Thoracic aorta (tissue), 2 donors: ENCODE measurements at places on chromosomes 13 and 19.

DNA sequence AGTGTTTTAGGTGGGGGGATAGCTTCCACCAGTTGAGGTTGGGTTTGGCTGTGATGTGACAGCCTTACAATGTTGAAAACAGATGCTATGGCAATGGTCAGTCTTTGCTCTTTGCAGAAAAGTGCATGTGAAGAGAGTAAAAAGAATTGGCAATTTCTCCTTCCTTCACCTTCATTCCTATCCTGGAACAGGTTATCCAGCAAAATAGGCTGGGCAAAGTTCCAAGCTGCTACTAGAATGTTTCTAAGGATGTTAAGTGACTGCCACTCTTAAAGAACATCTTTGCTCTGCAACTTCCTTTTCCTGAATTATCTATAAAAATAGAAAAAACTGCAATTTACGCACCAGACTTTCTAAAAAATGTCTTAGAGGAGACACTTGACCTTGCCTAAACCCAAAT, 50.1 kb upstream of the MYCBP2 start:
- DNase-seq = no peak

- no peak for DNase-seq
Observed at GRCh38 chr19:54606891-54607784, 13.7 kb downstream of the LILRA1 start.

DNA sequence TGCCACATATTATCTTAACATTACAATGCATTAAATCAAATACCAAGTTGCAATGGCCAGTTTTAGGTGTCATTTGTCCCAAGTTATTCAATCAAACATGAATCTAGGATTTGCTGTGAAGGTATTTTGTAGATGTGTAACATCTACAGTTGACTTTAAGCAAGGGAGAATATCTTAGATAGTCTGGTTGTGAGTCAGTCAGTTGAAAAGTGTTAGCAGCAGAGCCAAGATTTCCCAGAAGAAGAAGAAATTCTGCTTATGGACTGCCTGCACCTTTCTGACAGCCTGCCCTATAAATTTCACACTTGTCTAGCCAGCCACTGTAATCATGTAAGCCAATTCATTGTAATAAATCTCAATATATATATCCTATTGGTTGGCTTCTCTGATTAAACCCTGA, 41.3 kb upstream of the INTS6 start:
- DNase-seq = no peak

DNA sequence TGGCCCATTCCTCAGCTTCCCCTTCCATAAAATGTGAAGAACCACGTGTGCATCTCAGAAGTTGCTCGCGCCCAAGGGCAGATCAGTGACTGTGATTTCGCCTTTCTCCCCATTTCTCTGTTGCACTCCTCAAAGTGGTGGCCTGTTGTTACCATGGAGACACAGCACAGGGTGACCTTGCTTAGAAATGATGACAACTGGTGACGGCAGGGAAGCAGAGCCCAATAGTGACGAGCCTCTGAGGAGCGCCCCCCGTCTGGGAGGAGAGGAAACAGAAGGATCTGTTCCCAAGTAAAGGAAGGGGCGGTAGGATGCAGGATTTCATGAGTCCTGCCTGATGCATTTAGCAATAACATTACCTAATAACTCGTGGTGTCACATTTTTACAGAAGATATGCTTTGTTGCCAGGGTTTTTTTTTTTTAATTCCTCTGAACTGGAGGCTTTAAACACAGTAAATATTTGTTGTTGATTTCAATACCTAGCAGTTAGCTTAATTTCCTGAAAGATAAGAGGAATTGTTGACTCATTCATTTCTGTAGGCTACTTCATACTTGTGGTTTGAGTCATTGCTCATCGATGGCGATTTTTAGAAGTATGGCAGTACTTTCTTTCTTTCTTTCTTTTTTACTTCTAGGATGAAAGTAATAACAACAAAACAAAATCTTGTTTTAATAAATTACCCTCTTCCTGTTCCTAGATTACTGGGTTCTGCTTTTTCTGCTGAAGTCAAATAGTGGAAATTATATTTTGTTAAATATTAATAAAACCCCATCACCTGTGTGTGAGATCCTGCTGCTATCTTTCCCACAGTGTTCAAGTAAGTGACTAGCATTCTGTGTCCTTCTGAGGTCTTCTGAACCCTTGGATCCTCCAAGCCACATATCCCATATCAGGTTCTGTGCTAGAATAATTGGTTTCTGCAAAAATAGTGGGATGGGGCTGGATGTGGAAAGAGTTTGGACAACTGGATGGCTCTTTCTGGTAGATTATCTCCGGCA, 36.0 kb downstream of the MBNL2 start:
- DNase-seq = peak; percentile 18

DNA sequence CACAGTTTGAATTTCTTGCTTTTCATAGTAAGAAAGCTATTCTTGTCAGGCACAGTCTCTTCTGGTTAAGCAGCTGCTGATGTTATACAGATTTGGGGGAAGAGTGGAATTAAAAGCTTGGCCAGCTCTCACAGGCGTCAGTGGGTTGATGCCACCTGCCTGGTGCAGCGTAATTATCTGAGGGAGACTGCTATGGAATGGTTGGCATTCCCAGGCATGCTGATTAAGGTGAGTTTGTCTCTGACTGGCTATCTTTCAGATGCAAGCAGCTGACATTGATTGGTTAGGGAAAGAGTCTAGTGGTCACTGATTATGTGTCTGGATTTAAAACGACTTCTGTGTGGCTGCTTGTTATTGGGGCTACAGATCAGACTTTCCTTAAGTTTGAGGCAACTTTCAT, 948.4 kb downstream of the UQCRFS1 start:
- DNase-seq = no peak

DNA sequence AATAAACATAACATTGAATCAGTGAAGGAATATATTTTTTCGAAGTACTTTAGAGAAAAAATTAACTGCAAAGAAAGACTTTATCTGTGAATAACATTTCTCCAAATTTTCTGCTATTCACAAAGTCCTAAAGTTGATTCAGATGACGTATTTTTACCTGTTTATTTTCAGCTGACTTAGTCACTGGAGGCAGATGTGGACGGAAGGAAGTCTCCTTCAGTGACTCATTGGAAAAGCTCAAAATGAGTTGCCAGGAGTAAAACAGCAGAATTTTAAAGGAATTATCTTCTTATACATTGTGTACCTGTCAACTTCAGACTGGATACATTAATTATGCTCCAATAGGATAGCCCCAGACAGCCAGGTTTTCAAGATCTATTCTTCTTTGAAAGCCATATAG, 679.3 kb upstream of the GPC6 start:
- DNase-seq = no peak

DNA sequence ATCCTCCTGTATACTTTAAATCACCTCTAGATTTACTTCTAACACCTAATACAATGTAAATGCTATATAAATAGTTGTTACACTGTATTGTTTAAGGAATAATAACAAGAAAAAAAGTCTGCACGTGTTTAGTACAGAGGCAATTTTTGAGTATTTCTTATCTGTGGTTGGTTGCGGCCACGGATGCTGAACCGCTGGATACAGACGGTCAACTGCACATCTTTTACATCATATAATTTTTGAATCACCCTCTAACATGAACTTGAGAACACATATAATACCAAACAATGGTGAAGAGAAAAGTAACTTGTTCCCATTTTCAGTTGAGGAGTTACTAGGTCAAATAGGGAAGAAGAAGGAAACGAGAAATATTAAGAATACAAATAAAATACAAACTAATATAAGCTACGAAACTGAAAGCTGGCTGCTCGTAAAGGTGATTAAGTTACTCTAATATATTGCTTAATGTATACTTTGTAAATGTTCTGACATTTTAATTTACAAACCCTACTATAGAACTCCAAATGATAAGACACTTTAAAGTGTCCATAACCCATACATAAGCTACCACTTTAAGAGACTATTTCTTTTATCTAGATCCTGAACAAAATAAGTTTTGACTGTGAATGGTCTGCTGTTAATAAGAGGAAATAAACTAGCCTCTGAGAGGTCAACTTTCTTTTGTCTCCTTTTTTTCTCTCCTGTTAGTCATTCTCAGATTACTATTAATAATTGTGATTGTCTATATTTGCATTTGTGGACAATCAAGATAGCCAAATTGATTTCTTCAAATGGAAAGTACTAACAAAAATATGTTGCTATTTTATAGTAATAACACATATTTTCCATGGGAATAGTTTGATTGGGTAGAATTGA, 457.4 kb downstream of the DIAPH3 start:
- no peak for DNase-seq

- DNase-seq = no peak
Observed at GRCh38 chr13:29905845-29906244, 55.4 kb upstream of the UBL3 start.

DNA sequence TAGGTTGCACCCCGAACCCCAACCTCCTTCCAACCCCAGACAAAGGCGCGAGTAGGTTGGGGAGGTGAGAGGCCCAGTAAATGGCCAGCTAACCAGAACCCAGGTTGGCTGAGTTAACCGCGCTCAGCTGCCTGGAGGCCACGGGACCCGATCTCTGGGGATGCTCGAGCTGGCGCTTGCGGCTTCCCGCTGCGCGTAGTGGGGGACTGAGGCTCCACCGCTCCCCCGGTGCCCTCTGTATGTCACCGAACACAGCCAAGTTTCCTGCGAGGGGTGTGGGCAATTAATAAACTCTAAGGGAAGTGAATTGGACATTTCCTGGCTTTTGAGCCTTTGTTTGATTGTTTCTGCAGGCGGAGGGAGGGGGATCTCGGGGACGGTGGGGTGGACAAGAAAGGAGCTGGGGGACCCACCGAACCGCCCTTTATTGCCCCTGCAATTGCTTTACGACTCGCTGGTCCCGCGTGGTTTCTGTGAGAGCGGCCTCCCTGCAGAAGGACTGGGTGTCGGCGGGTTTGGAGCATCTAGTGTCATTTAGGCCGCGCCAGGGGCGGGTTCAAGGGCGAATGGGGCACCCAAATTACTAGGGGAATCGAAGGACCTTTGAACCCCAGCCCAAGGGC, 3.5 kb upstream of the ZIC5 start:
- DNase-seq = no peak

DNA sequence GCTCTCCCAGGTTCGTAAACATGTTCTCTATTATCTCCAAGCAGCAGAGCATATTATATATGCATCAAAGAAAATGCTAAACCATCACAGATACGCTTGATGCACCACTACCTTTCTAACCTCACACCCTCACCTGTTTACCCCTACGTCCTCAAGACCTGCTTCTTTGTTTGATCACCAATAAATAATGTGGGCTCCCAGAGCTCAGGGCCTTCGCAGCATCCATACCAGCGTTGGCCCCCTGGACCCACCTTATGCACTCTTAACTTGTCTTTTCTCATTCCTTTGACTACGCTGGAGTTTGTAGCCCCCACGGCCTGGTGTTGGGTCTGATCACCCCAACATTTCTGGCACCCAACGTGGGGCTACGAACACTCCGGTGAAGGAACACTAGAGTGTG, 10.0 kb upstream of the ZNF443 start:
- no peak for DNase-seq

- no peak for DNase-seq
Observed at GRCh38 chr13:39023761-39024160, 14.1 kb downstream of the PROSER1 start.

GRCh38 chr19:10551698-10552301, 8.1 kb downstream of the ATG4D start:
- DNase-seq = no peak

DNA sequence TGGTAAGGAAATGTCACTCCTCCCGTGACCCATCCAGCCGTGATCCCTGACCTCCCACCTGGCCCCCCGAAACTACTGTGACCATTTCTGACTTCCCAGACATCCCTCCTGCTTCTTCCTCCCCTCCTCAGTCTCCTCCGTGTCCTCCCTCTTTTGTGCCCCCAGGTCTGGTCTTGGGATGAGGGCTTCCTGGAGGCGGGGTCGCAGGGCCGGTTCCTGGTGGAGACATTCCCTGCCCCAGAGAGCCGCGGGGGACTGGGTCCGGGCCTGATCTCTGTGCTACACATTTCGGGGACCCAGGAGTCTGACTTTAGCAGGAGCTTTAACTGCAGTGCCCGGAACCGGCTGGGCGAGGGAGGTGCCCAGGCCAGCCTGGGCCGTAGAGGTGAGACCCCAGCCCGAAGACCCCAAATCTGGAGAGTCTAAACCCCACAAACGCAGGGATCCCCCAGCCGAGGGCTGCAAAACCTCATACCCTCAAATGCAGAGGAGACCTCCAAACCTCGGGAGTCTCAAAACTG, 5.0 kb downstream of the KIRREL2 start:
- DNase-seq = no peak

DNA sequence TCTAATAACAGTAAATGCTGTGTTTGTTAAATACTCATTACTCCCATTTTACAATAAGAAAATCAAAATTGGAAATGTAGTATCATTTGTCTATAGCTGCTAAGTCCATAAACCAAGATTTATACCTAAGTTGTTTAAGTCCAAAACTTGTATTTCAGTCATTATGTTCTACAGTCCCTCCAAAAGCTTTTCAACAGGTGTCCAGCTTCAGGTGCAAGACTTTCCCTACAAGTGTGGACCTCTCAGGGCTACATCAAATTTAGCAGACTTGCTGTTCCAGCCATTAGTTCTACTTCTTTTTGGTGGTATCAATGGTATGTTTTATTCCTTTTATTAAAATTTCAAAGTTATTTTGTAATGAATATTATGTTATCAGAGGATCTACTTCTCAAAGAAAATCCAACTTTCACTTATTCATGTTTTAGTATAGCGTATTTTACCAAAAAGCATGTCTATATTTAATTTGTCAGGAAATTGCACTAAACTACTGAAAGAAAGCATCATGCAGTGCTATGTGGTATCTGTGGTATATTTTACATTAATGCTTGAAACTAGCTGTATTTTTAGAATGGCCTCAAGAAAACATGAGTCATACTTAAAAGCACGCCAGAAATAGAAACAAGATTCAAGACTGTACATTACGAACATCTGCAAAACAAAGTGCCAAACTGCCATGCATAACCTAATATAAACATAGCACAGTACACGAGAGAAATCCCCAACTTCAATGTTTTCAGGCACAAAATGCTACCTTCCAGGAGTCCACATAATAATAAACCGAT, 44.5 kb downstream of the VWA8 start:
- DNase-seq = no peak

DNA sequence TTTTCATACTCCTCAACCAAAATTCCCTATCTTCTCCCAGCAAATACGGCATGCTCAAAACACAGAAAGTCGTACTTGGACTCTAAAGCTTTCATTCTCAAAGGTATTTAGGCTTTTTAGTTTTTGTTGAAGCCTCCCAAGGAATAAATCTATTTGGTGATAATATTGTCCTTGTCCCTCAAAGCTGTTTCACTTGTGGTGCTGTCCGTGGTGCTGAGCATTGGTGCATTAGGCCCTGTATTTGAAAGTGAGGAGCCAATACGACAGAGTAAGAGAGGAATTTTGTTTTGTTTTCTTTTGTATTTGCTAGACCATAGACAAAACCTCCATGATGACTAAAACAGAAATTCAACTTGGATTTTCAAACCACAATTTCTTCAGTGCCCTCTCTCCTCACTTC, 3.2 kb upstream of the LGALS13 start:
- DNase-seq = no peak
